ENCODE measurements at places on chromosomes 13 and 19.

- DNase-seq: no peak
These were observed 51.5 kb upstream of the HTR2A start for GRCh38 chr13:46948338-46948737.

GRCh38 chr19:46616631-46617322 lies 8.1 kb downstream of the PTGIR start:
- DNase-seq: no peak

DNA sequence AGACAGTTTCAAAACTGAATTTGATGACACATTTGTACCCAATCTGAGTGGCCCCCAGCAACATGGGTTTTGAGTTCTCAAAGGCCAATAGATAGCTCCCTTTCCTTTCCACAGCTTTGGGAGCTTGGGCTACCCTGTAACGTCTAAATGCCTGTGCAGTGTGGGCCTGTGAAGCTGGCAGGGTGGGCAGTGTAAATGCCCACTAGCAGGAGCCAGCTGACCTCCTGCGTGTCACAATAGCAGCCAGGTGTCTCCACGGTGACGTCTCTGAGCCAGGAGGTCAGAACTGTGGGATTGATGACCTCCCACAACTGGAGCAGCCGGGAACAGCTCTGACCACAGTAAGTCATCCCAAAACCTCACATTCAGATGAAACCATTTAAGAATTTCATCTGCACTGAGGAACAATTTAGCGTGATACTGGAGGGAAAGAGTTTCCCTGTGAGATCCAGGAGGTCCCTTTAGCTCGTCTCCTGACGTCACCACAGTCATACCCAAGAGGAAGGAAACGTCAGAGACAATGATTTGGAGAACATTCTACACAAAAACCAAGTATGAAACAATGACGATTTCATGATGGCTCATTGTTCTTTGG lies at the start of gene IPO5:
IPO5 (plus strand) TSS at position 300 of the 595 bp plus-strand sequence. CDS start 23,022 bp downstream, outside the sequence.
- no peak for DNase-seq

DNA sequence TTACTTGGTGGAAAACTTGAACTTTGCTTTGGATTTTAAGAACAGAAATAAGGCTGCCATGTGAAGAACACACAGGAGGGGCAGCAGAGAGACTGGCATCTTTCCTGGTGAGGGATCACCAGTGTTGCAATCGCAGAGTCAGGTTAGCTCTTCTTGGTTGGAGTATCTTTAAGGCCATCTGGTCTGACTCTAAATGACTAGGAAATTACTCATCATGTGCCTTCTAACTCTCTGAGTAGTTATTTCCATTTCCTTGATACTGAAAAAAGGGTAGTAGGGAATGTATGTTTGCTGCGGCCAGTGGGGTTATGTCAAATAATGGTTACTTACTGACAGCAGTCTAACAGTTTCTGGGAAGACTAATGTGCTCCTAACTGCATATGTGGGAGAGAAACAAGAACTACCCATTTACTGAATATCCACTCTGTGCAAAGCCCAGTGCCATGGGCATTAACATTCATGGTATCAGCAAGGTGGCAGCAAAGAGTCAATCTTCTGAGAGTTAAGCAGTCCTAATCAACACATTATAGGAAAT lies 122.1 kb downstream of the COG6 start:
- no peak for DNase-seq

GRCh38 chr13:63855457-63856118 lies 2439.9 kb upstream of the PCDH20 start:
- no peak for DNase-seq

- DNase-seq: no peak
These were observed 46.2 kb upstream of the SGCG start for GRCh38 chr13:23134542-23134941.

DNA sequence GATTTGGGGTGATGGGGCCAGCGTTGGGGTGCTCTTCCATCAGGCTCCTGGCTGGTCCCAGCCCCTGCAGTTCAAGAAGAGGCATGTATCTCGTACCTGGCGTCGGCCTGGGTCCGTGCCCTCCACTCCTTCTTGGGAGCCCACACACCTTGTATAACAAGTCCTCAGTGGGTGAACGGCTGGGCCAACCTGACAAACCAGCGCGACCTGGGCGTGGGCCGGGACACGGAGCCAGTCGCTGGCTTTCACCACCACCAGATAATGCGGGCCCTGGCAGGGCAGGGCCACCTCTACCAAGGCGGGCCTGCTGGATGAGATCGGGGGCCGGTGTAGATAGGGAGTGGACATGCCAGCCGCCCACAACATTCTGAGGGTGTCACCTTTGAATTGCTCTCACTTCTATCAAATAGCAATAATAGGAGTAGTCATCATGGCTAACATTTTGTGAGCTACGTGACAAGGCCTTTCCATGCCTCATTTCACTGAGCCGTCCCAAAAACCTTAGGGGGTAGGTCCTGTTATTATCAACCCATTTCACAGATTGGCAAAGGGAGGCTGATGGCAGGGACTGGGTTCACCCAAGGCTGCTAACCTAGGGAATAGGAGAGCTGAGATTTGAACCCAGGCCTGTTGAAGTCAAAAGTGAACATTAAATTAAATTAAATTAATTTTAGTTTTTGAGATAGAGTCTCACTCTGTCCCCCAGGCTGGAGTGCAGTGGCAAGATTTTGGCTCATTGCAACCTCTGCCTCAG lies 3.5 kb downstream of the CYP4F22 start:
- DNase-seq: no peak

DNA sequence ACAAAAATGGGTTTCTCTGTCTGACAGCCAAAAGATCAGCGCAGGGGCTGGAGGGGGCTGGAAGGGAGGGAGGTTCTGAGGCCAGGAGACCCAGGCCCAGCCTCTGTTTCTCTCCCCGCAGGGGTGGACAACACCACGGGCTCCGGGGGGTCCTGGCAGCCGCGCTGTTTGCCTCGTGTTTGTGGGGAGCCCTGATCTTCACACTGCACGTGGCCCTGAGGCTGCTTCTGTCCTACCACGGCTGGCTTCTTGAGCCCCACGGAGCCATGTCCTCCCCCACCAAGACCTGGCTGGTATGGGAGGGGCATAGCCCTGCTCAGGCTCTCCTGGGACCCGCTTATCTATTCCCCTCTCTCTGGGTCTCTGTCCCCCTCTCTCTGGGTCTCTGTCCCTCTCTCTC lies 9.6 kb downstream of the CPT1C start:
- DNase-seq: no peak

DNA sequence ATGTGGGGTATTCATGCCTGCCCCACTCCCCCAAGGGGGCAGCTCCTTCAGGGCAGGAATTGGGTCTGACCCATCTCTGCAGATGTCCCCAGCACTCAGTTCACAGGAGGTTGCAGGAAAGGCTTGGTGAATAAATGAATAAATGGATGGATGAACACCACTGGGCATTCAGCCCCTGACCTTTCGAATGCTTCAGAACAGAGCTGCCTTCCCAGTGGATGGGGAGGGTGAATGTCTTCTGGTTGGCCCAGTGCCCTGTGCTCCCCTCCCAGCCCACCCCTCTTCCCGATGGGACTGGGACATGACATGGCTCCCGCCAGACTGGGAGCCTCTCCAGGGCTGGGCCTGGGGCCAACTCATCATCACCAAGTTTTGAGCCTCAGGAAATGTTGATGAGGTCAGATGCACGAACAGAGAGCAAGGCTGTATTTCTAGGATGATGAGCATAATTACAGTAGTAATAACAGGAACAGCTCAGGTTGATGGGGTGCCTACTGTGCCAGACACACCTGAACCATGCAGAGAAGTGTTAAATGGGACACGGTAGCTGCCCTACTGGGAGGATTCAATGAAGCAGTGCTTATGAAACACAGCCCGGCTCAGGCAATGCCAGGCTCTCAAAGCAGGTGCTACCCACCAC lies 25.7 kb downstream of the VRK3 start:
- DNase-seq: no peak

DNA sequence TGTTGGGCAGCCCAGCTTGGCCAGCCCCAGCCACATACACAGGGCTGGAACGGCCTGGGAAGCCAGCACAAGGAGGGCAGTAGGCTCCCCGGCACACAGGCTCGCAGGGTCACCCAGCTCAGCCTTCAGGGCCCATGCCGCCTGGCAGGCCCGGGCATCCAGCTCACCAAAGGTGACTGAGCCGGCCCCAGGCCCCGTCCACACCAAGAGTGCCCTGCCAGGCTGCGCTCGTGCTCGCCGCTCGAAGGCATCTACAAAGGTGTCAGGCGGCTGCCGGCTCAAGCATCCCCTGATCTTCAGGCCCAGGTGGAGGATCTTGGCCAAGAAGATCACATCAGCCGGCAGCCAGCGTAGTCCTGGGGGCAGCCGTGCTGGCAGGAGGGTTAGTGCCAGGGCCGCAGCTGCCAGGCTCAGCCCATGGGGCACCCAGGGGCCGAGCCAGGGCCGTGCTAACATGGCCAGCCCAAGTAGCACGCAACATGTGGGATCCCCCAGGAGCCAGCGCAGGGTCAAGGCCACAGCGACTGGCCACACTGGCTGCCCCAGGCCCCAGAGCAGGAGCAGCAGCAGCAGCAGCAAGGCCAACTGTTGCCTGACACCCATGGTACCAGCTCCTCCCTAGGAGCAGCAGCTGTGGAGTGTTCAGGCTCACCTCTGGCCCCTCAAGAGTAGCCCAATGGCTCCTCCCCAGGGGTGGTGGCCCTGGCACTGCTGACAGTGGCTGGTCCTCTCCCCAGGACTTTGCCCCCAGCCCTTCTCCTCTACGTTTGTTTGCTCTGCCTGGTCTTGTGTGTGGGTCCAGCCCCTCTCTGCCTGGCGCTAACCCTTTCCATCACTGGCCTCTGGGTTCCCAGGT lies at the start of gene SLC27A5:
SLC27A5 (minus strand) TSS at position 640 of the 856 bp plus-strand sequence; CDS start at position 603, 37 bp downstream.
- DNase-seq: no peak

DNA sequence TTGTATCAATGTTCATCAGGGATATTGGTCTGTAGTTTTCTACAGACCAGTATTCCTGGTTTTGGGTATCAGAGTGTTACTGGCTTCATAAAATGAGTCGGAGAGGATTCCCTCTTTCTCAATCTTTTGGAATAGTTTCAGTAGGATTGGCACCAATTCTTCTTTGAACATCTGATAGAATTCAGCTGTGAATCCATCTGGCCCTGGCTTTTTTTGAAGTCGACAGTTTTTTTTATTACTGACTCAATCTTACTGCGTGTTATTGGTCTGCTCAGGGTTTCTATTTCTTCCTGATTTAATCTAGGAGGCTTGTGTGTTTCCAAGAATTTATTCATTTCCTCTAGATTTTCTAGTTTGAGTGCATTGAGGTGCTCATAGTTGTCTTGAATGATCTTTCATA lies 11.4 kb downstream of the TEX26 start:
- no peak for DNase-seq

All from left renal cortex interstitium (tissue), 4 donors.